ENCODE measurements at places on chromosomes 3 and 15.

GRCh38 chr3:181933052-181933618, 221.4 kb downstream of the SOX2 start:
- DNase-seq: no peak

DNA sequence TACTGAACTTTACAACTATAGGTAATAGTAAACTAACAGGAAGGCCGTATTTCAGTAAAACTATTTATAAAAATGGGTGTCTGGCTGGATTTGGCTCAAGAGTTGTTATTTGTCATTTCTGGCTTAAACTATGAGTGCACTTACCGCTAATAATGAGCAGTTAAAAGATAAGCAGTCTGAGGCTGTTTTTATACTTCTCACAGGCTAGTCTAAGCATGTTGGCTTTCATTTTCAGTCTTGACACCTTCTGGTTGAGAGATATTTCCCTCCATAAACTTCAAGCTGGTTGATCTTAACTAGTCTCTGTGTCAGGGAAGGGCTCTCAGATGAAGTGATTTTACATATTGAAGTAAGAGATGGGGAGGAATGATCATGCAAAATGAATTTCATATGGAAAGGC, 96.1 kb downstream of the RSRC1 start:
- no peak for DNase-seq

GRCh38 chr15:42384597-42384996, 25.3 kb downstream of the CAPN3 start:
- no peak for DNase-seq

- DNase-seq: no peak
These were observed 54.3 kb upstream of the ADCY5 start for GRCh38 chr3:123503203-123503602.

DNA sequence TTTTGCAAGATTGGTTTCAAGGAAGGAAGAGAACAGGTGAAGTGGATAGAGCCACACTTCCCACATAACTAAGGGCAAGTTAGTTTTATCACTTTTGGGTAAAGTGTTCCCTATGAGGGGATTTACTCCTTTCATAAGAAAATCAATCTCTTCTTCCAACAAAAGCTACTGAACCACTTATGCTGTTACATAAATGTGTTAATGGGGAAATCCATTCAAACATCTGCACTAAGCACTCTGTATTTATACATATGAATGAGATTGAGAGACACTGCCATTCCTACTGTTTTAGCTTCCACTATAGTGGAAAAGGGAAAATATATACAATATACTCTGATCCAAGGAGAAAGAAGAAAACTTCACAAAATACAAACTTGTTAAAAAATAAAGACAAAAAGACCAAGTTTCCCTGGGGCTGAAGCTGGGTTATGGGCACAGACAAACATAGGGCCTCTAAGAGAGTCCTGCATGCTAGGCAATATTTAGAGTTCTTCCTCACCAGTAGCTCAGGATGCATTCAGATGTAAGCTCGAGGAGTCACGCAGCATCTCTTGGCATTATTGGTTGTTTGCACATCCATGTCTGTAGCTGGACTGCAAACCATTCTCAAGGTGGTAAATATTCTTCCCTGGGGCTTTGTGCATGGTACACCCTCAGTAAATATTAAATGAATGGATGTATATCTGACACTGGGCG, 454.2 kb downstream of the FGF12 start:
- no peak for DNase-seq

DNA sequence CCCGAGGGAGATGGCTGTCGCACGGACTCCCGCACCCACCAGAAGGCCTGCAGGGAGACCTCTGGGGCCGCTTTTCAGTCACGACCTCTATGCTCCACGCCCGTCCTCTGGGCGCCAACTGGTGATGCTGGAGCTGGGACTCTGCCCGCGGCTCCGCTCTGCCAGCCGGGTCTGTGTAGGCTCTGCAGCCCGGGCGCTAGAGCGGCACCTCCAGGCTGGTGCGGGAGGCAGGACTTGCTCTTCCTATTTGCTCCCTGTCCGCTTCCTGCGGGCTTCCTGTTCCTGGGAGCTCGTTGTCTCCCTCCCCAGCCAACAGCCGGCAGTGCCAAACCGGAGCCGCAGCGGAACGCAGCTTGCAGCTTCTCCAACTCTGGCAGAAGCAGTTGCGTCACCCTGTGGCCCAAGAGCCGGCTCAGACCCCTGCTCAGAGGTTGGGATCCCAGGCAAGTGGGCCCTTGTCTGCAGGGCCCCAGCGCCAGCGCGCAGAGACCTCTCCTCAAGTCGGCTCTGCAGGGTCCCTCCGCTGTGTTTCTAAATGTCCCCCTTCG, 285.9 kb downstream of the XXYLT1 start:
- peak; percentile 67 for DNase-seq

- no peak for DNase-seq
These were observed 9.9 kb upstream of the NUDT16 start for GRCh38 chr3:131371688-131372066.
